BJ (cell line): ENCODE measurements at places on chromosomes 1 and 21. TPM values are rescaled to one million over a fixed set of nuclear protein-coding genes. Genes with fewer than 3 reads are reported as not detected.

DAP3 gene
- 131 and 142 TPM in 2 replicates for polyA plus RNA-seq

DNA sequence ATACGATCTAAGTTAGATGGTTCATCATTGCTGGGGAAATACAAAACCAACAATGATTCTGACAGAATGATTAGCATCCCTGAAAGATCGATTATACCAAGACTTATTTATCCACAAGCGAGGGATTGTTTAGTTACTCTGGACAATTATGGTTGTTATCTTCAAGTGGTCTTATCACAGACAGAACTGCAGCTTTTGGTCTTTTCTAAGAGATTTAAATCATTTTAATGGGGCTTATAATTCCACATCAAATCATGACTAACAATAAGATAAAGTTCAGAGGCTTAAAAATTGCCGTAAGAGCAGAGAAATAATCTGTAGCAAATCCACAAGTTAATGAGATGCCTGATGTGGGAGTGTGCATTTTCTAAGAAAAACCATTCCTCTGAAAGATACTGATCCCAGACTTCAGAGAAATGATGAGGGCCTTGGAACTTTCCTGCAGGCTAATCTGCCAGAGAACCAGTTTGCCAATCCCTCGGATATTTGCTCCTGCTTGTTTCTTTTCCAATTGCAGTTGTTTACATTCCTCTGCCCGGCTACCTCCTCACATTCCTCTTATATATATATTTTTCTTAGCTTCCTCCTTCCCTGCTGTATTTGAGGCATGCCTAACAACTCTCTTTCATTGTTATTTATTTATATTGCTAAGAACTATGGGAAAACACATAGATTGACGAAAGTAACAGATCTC, 134.8 kb downstream of the BACH1 start:
- DNase-seq, result no peak

DNA sequence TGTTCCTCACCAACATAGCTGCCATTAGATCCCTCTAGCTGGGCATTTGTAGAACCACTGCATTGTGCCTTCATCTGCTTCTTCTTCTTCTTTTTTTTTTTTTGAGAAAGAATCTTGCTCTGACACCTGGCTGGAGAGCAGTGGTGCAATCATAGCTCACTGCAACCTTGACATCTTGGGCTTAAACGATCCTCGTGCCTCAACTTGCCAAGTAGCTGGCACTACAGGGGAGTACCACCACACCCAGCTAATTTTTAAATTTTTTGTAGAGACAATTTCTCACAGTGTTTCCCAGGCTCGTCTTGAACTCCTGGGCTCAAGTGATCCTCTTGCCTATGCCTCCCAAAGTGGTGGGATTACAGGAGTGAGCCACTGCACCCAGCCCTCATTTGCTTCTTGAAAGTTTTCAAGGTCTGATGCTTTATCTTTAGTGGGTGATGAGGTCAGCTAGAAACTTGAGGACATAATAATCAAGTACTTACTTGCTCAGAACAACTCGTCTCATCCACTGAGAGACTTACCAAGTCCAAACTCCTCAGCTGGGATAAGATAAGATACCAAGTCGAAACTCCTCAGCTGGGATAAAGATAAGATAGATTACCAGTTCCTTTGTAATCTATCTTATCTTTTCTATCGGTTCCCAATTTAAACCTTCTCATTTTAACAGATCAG, 71.5 kb downstream of the MACF1 start:
- no peak for DNase-seq

GRCh38 chr1:118827636-118828035, 160.5 kb downstream of the TBX15 start:
- DNase-seq, result no peak

DNA sequence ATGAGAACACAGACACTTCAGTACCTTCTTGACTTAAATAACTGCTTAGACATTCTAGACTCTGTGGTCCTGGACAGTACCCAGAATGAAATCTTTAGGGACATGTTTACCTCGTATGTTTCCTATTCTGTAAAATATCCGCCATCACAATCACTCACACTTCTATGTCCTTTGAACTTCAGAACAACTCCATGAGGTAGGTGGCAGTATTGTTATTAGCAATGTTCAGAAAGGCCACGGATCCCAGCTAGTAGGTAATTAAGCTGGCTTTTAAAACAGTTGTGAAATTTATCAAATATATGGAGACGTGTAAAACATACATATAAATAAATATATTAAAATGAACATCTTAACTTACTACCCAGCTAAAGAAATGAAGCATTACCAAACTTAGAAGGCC, 83.4 kb downstream of the CACHD1 start:
- DNase-seq, result no peak

GRCh38 chr1:201375169-201375568, 2.3 kb downstream of the TNNT2 start:
- DNase-seq, result no peak

DNA sequence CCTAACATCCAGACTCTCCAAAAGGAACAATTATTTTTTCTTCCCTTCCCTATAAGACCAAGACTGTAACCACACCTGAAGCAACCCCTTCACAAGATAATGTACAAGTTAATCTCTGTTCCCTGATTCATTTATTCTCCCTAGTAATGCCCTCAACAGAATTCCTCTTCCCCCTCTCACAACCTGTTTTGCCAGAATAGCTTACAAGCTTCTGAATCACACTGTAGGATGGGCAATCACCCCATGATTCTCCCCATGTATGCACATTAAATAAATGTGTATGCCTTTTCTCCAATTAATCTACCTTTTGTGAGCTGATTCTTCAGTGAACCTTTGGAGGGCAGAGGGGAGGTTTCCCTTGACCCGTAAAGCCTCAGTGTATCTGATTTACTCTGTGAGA, 20.9 kb upstream of the RNF11 start:
- no peak for DNase-seq
